SHP77 (cell line): ENCODE measurements at places on chromosomes 3 and 15.
A peak's percentile ranks its signal among the peaks of the same experiment; 100 is the strongest.

GRCh38 chr15:50377867-50378751, 23.1 kb upstream of the GABPB1 start:
- DNase-seq: no peak

- DNase-seq: no peak
These were observed 328.7 kb downstream of the ZBBX start for GRCh38 chr3:167051421-167051820.

DNA sequence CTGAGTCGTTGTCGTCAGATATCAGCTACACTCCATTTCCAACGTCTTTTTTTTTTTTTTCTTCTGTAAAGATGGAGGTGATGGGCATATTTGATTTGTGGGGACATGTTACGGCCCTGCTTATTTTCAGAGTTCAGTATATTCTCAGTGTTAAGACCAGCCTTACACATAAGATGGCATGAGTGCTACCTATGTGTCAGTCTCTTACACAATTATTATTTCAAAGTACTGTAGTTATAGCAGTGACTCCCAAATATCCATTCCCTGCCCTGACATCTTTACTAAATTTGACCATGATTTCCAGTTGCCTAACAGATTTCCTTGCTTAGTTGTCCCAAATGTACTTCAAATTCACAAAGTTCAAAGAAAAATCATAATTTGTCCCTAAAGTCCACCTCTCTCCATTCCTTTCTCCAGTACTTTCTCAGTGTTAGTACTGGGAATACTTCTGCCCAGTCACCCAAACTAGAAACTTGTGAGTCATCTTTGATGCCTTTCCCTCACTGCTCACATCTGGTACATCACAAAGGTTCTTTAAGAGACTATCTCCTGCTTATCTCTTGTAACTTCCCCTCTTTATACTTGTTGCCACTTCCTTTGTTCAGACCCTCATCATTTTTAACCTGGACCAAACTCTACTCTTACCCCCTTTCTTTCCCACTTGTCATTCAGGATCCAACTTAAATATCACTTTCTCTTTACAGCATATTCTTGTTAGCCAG, 67.0 kb downstream of the ZNF609 start:
- no peak for DNase-seq

DNA sequence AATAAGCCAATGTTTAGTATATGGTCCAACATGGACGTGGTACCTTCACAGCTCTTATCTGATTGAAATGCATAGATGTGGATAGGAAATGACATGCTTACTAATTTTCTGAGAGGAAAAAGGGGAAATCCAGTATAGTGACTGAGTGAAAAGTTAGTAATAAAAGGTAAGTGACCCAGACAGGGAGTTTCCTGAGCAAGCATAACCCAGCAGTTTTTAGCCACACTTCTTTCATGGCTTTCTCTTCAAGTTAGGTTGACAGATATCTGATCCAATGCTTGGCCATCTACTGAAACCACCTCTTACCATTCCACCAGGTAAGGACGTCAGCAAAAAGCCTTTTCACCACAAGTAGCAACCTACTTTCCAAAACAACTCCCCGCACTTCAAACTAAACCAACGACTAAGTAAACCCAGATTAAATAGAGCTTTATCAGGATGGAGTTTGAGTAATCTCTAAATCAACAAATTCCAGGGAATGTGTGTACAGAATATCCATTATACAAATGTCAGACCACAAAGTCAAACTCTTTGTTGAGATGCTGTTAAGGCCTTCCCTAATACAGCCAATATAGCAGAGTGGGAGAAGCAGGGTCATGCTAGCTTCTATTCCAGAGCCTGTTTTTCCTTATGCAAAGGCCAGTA, 329.7 kb downstream of the RORA start:
- DNase-seq: no peak

DNA sequence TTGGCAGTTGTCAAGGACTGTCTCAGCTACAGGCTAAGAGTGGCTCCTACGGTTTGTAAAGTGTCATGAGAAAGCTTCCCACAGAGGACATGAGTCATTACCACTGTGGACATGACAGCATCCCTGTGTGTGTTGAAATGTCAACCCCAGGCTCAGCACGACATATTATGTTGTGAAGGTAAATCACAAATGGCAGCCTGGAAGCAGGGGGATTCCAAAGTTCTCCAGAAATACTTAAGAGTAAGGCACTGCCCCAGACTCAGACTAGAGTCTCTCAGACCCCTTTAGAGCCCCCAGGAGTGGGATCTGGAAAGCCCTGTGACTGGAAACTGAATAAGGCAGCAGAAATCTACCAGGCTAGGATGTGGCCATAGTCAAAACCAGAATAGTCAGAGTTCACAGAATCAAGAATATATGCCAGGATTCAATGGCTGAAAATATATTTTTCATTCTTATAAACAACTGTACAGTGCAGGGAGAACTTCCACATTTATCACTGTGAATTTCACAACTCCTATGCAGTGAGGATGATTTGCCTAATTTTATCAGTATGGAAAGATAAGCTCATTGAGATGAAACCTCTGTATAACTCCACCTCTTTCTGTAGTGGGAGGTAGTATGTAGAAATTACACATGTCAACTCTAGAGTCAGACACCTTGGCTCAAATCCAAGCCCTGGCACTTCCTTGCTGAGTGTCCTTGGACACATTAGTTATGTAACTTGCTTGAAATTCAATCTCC, 237.1 kb upstream of the CFAP20DC start:
- no peak for DNase-seq

- DNase-seq: no peak
These were observed 1.3 kb downstream of the MAP2K1 start for GRCh38 chr15:66388043-66388363.

GRCh38 chr15:96068897-96069296, 261.6 kb upstream of the NR2F2 start:
- DNase-seq: no peak

GRCh38 chr3:13258986-13259514, 161.1 kb downstream of the NUP210 start:
- no peak for DNase-seq

DNA sequence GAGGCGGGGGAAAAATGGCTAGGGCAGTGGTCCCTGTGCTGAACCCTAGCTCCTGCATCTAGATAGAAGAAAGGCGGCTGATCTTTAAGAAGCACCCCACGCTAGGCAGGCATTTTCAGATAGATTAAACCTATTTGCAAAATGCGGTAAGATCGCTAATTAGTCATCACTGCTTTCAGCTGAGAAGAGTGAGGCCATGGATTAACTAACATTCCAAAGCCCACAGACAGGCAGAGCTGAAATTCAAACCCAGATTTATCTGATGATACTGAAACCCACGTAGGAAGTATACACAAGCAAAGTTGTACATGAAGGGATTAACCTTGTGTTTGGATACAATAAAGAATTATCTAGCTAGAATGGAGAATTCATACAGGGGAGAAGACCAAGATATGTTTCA, 4.8 kb downstream of the ADPGK start:
- no peak for DNase-seq

GRCh38 chr3:177764377-177764912, 567.2 kb upstream of the TBL1XR1 start:
- DNase-seq: no peak

GRCh38 chr3:14186854-14187458, 8.3 kb downstream of the LSM3 start:
- DNase-seq: no peak

DNA sequence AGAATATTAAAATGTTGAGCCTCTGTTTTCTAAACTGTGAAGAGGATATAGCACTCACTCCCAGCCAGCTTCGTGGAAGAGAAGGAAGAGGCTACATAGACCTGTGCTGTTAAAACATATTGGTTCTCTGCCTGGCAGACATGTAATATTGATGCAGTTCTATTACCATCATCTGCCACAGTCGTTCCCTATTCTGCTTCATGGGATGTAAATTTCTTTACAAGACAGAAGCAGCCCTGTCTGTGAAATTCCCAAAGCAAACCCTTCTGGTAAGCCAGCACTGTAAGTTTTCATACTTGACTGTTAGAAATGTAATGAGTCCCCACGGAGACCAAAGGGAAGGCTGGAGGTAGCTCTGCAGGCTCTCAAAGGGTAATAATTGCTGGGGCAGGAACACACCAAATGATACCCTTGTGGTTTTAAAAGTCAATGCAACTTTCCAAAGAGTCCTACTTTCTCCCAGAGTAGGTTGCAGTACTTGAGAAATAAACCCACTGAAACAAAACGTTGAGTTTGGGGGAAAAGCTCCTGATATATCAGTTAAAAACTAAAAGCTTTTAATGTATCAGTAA, 129.9 kb upstream of the HES1 start:
- DNase-seq: no peak

DNA sequence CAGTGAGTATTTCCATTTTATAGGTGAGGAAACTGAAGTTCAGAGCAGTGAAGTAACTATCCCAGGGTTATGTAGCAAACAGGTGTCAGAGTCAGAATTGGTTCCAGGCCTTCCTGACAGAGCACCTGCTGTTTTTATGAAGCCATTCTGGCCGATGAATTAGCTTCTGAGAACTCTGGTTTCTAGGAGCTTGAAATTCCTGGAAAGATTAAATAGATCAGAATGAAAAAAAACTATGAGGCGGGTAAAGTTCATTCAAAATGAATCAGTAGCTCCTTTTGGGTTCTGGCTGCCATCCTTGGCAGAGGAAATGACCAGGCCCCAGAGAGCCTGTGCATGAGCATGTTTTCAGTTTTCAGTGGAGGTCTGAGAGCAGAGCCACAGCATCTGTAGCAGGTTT, 59.3 kb upstream of the CFAP161 start:
- DNase-seq: no peak

DNA sequence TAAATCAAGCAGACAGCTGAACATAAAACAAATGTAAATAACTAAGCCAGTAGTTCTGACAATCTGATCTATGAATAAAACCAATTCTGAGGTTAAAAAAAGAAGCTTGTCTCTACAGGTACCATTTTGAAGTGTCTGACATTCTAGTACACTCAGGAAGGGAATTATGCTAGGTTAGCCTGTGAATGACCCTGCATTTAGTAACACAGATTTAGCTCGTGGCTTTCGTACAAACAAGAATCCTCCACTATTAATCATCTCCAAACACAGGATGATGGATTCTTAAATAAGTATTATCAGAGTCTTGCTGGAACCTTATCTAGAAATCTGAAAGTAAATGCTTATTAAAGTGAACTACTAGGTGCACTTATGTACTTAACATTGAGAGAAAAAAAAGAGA, 1120.1 kb downstream of the ROBO1 start:
- no peak for DNase-seq

GRCh38 chr15:95843241-95843910, 487.1 kb upstream of the NR2F2 start:
- no peak for DNase-seq

DNA sequence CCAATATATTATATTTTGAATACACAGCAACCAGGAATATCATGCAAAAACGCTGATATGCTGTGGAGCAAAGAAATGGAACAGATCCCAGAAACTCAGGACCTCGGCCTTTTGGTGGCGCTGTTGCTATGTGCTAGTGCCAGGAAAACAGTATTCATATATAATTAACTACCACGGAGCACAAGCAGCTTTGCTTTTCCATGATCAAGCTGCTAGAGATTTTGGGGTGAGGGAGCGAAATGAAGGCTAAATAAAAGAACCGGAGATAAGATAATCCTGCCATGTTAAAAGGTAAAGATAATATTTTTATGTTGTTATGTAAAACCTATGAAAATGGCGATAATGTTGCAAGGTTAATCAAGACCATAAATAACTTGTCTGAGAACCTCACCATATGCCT, 157.7 kb upstream of the FAM3D start:
- DNase-seq: peak; percentile 50

DNA sequence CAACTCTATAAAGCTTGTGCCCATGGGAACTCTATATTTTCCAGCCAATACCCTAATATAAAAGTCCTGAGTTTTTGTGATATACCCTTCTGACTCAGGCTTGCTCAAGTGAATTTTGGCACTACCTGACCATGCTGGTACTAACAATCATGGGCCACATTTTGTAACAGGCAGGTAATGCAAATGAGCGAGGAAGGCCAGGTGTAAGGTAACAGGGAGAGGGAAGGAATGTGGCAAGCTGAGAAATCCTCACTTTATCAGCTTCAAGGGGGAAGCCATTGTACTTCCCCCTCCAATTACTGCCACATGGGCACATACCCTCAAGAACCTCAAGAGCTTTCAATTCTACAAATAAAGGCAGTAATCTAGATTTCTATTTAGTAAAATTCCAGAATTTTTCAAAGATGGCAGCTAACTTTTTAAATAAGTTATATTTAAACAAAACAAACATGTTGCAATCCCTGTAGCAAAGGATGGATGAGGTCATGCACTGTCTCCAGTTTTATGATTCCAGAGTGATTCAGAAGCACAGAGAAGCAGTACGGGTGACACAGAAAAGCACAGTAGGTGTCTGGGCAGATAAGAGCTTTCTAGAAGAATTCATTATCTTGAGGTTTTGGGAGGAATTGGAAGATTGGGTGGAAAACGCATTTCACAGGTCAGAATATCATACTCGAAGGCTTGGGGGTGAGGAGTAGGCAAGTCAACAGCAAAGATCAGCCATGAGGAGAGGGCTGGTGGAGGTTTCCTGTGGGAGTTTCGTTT, 87.6 kb downstream of the FOXP1 start:
- DNase-seq: no peak

GRCh38 chr3:111509308-111509707, 32.7 kb upstream of the CD96 start:
- no peak for DNase-seq

DNA sequence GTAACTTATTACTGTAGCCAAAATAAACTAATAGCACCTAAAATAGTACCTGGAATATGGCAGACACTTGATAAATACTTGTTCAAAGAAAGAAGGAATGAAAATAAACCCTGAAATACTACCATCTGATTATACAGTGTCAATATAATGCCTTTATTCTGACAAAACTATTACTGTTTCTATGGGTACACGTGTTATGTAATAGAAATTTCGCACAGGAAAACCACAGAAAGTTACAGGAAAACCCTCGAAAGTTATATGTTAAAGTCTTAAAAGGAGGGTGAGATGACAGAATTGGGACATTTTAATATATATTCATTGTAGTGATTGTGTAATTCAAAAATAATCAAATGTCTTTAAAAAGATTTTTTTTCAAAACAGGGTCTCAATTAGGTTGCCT, 28.8 kb downstream of the ETFA start:
- no peak for DNase-seq

DNA sequence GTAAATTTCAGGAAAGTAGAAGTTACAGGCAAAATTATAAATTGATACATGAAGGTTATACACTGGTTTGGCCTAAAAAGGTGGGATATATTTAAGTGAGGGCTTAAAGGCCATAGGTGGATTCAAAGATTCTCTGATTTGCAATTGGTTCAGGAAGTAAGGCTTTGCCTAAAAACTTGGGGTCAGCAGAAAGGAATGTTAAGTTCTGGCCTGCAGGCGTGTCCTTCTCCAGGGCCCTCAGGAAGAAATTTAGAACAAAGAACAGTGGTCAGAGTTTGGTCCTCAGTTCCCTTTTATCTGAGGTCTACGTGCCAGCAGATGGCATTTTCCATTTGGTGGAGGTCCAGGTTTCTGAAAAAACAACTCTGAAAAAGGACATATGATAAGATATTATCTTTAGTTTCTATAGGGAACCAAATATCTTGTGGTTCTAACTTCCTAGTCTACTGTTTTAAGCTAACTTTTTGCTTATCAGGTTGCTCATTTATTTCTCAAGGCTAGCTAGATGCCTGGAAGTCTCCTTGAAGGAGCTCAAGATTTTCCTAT, 40.5 kb downstream of the SCN11A start:
- no peak for DNase-seq
